ENCODE measurements at places on chromosomes 4 and X.

DNA sequence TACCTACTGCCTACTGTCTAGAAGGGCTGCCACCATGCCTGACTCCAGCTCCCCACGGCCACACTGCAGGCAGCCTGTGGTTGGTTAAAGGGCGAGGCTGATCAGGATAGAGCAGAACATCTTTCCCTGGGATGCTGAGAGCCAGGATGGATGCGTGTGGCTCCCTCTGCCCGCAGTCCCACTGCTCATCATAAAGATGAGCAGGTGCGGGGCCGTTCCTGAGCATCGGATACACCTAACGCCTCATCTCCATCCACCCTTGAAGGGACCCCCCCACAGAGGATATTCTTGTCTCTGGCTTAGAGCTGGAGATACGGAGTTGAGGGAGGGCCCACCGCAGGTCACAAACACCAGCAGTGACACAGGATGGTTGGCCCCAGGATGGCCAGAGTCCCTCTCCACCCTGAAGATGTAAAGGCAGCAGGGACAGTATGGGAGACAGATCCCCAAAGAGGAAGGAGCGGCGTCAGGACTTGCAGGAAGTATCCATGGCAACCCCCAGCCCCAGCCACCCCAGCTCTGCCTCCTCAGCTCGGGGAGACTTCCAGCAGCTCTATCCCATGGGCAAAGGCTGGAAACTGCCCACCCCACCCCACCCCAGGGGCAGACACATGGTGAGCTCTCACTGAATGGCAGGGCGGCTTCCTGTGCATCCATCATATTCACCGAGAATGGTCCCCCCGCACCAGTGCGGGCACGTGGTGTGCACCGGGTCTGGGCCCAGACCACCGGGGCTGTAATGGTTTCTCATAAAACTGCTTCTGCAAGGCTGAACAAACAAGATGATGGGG, 19.3 kb downstream of the PPP2R2C start:
- no peak for DNase-seq

- no peak for DNase-seq
Observed at GRCh38 chr4:9969526-9970398, 51.5 kb downstream of the SLC2A9 start.

- DNase-seq: no peak
Observed at GRCh38 chr4:26056406-26056805, 142.4 kb downstream of the SMIM20 start.

- DNase-seq: no peak
Observed at GRCh38 chr4:113711883-113712662, 49.5 kb downstream of the CAMK2D start.

- peak; percentile 14 for DNase-seq
Observed at GRCh38 chr4:83223781-83224180, 60.8 kb downstream of the COQ2 start.

DNA sequence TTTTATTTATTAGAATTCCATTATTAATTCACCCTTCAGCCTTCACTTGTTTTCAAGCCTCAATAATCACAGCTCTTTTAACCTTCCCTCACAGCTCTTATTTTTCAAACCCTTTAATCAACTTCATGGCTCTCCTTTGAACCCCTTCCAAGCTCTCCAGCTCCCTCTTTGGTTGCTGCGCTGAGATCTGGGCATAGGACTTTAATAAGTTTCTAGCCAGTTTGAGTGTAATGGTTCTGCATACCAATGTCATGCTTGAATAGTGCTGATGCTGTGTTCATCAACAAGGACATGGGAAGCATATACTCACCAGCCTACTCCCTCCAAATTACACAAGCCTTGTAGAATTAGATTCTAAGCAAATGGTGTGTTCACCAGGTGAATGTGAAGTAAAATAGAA, 3.5 kb upstream of the RNF212 start:
- peak; percentile 13 for DNase-seq

DNA sequence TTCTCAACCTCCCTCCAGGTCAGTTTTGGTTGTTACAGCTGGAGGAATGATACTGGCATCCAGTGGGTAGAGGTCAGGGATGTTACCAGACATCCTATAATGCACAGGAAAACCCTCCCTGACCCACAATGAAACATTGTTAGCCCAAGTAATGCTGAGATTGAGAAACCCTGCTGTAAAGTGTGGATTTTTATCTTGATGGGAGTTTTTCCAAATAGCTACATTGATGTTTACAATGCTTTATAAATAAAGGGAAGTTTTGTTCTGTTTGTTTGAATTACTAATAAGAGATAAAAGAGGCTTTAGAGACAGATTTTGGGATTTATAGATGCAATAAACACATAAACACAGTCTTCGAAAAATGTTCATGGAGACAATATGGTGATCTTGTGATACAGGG, 194.0 kb upstream of the NUDT6 start:
- peak; percentile 36 for DNase-seq

GRCh38 chr4:113633467-113633866, 128.1 kb downstream of the CAMK2D start:
- no peak for DNase-seq

DNA sequence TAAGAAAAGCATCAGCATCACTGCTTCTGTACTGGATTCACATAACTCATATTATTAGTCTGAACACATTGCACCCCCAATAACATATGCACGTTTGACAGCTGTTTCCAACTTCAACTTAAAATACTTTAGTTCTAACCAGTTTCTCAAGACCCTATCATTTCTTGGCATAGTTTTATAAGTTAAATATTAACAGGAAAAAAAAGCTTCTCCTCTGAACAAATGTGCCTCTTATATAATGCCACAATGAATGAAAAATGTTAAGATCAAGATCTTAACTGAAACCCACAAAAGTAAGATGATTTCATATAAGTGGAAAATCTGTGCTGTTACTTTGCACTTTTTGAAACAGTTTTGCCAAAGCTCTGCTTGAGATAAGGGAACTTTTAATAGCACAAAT, 652.8 kb upstream of the FAM241A start:
- no peak for DNase-seq

- no peak for DNase-seq
Observed at GRCh38 chrX:2426289-2426882, 74.4 kb downstream of the DHRSX start.

- DNase-seq: peak; percentile 94
Observed at GRCh38 chr4:25814301-25815136, 48.3 kb downstream of the SEL1L3 start.

- no peak for DNase-seq
Observed at GRCh38 chr4:25221377-25221776, 12.5 kb upstream of the PI4K2B start.

DNA sequence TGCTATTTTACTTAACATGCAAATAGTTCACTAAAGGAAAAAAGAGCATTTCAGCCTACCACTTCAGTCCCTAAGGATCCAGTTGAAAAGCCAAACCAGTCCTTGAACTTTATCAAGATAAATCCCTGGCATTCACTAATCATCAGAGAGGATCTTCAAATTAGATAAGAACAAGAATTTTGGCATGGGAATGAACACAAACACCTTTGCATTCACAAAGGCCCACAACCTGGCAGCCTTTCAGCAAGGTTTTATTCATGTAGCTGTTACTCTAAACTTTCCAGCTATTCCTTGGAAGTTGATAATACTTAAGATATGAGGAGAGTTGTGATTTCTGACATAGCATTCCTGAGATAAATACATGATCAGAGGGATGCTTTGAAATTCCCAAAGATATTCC, 193.4 kb downstream of the LRBA start:
- no peak for DNase-seq

- no peak for DNase-seq
Observed at GRCh38 chr4:145487631-145488030, 6.0 kb downstream of the SMAD1 start.

GRCh38 chr4:23083391-23083790, 390.7 kb downstream of the GBA3 start:
- no peak for DNase-seq

DNA sequence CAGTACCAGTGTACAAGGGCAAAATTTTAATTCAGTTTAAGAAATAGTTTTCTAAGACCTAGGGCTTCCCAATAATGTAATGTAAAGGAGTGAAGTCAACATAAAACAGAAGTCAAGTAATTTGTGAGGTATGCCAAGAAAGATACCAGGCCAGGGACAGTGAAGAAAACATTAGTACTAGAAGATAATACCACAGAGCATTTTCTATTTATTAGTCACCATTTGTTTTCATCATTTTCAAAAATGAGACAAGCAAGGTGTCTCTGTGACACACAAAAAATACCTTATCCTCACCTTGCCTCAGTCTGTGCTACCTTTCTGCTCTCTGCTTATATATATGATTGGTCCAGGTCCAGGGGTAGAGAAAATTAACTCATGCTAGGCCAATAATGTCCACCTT, 46.8 kb downstream of the VEGFC start:
- DNase-seq: peak; percentile 27

- DNase-seq: no peak
Observed at GRCh38 chrX:40433160-40433559, 147.6 kb upstream of the ATP6AP2 start.

DNA sequence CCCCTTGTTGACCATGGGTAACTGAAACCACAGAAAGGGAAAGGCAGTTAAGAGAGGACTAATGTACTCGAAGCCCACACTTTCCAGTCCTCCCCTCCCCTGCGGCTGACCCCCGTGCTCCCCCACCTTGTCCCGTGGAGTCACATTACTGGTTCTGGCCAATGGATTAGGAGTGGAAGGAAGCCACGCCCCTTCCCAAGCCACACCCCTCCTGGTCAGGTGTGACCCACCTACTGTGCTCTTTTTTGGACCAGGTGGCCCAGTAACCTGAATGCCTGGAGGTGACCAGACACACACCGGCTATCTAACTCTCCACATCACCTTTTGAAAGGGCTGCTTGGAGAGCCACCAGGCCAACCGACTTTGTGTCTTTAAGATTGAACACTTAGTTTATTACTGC, 109.3 kb upstream of the MSX1 start:
- DNase-seq: no peak

- DNase-seq: no peak
Observed at GRCh38 chr4:62324215-62324614, 1124.1 kb downstream of the ADGRL3 start.

DNA sequence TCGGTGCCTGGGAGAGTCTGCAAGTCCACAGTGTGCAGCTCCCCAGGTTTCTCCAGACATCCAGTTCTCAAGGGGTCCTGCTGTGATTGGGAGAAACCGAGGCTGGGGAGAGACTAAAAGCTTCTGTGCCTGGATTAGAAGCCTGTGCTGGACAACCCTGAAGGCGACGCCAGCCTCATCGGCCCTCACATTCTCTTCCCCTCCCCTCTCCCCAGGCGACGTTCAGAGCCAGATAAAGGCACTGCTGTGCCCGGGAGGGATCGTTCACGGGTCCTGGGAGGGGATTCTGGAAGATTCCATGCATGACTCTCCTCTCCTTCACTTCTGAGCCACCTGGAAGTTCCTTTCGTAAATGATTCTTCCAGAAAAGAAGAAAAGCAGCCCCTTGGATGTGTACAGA, 114.6 kb downstream of the SORCS2 start:
- DNase-seq: no peak

GRCh38 chr4:54588404-54588803, 69.4 kb upstream of the KIT start:
- no peak for DNase-seq

GRCh38 chrX:14590693-14591424, 61.5 kb downstream of the GLRA2 start:
- no peak for DNase-seq
